ENCODE measurements at places on chromosomes 5 and 9. TPM values are rescaled to one million over a fixed set of nuclear protein-coding genes. Genes with fewer than 3 reads are reported as not detected.

DNA sequence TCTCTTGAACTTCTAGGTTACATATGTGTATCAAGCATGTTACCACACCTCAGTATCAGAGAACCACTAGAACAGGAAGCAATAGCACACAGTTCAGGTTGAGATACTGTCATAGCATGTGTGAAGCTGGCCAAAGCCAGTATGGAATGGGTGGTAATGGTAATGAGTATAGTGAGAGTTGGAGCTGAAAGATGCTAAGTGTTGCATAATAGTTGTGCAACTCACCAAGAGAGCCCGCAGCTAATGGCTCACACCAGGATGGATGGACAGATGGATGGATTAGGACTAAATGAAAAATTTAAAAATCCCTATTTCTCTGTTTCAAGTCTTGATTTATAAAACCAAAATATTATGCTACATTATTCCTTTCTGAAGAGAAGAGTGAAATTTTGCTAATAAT, 53.4 kb upstream of the KCNN2 start:
- no peak for DNase-seq

DNA sequence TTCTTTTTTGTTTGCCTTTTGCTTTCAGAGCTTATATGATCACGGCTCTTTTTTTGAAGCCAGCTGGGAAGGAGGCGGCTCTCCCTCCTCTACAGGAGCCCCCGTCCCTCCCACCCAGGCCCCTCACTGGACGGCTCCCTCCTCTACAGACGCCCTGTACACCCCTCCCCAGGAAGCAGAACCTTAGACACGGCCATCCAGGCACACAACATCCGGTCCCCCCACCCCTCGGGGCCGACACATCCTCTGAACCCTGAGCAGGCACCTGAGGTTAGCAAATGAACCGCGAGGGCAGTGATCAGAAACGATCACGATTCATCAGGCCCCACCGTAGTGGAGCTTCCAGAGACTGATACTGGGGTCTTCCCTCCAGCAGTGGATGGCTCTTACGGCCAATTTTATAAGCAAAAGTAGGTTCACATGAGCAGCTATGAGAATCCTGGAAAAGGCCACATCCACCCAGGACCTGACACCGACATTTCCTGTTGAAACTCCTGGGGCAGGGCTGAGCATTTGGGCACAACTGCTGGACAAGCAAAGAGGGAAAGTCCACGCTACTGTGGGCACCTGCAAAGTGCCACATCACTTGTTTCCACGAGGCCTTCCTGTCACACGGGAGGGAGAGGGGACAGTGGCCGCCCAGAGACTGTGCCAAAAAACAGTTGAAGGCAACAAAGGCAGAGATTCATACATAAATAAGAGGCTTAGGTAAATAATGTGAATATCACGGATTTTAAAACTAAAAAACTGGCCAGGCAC, 78.9 kb downstream of the SEMA4D start:
- no peak for DNase-seq

DNA sequence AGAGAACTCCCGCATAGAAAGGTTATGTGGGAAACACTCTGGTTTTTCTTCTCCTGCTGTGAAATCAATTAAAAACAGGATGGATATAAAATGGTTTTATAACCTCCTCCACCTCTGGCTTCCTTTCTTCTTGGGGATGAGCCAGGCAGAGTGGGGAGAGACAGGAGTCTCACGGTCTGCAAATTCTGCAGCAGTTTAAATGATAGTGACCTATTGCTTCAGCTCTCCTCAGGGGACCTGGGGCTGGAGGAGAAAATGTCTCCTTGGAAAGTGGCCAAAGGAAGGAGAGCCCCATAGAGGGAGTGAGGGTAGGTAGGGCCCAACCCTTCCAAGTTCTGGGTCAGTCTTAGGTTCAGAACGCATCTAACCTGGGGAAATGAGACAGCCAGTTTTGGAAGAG, 118.8 kb downstream of the MTX3 start:
- DNase-seq, result no peak

DNA sequence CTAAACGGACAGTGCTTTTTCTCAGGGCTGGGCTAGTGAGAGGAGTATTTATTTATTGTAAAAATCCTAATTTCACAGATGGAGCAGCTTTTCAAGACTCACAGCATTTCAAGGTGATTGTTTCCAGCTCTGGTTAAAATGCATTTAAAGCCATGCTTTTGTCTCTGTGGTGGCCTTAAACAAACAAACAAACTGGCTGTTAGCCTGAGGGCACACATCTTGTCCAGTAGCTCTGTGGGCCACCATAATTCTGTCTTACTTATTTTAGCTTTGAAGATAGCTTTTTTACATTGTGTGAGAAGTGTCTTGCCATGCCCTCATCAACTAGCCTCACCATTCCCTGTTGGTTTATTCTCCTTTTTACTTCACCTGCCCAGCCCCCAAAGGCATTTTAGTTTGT, 218.2 kb downstream of the PSAT1 start:
- DNase-seq, result no peak

DNA sequence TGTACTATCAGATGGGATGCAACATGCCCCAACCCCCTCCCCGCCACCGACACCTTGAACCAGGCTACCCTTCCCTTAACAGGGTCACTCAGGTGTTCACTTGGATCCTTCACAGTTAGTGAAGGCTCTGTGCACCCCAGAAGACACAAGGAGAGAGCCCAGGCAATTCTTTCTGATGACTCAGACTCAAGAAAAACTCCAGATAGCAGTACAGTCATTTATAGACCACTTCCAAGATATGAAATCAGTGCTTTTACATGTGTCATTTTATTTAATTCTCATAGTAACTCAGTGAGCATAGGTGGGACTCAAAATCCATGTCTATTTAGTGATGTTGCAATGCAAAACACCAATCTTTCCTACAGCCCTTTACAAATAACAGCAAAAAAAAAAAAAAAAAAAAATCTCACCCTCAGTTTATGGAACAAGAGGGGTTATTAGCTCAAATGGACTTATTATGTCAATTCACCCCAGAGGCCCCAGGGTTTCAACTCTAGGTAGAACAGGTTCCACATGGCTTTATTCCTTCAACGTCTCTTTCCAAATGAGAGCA, 71.9 kb downstream of the FOXD1 start:
- DNase-seq, result no peak

DNA sequence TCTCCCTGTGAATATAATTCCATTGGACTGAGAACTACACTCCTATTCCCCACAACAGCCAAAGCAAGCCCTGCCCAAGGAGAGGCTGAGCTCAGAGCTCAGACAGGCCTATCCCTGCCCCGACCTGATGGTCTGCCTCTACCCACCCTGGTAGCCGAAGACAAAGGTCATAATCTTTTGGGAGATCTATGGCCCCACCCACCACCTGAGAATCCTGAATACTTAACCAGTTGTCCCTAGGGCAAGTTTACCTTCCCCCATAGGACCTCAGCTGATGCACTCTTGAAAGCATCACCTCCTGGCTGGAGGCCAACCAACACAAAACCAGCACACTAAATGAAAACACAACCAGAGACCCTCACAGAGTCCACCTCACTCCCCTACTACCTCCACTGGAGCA, 167.5 kb downstream of the PRR16 start:
- no peak for DNase-seq

GRCh38 chr9:135820661-135821060, 86.7 kb downstream of the CAMSAP1 start:
- DNase-seq, result no peak

- no peak for DNase-seq
Measured at GRCh38 chr5:157248821-157249470, 17.0 kb upstream of the CYFIP2 start.

DNA sequence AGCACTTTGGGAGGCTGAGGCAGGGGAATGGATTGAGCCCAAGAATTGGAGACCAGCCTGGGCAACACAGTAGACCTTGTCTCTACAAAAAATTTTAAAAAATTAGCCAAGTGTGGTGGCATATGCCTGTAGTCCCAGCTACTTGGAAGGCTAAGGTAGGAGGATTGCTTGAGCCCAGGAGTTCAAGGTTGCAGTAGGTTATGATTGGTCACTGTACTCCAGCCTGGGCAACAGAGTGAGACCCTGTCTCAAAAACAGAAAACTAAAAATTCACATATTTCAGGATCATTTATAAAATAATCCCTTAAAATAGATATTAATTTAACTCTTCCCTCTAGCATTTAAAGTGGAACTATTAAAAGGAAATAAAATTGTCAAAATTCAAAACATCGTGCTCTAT, 3.4 kb downstream of the FCHO2 start:
- no peak for DNase-seq

GRCh38 chr9:126886034-126886822, 25.8 kb downstream of the ZBTB34 start:
- DNase-seq, result no peak

DNA sequence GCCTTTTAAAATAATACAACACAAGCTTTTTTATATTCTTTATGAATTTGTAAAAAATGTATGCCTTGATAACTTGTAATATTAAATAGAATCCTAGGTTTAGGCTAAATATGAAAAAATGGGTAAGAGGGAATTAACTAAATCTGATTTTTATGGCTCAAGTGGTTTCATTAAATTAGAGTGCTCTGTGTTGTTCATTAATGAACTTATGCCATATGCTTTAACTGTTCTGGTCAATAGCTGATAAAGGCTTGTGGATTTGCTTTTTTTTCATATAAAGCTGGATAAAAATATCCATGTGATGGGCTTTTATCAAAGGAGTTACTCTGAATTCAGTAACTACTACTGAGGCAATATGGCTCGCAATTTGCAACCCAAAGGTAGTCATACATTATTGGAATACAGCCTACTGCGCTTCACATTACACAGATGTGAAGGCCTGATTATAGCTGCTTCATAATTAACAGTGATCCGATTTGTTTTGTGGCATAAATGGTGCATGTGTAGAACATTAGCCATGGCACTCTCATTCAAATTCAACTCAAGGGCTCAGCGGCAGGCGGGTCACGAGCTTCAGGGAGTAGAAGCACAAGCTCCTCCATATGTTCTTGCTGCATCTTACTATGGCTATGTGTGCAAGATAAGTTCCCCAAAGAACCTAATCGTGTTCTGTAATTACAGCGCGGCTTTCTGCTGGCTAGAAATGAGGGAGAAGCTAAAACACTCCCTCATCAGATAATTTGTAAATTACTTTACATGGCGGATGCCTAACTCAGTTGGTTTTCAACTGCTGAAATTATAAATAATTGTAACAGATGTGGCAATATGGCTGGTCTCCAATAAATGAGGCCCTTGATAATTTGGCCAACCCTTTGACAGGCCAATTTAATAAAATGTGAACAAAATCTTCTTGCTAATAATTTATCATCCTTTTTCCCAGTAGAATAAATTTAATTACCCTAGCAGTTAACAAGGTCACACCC, 188.3 kb downstream of the CNTLN start:
- DNase-seq, result no peak

- DNase-seq, result no peak
Measured at GRCh38 chr5:38115318-38115827, 143.0 kb upstream of the EGFLAM start.

- DNase-seq, result no peak
Measured at GRCh38 chr5:122355324-122355723, 43.3 kb downstream of the SNCAIP start.

GRCh38 chr9:127570533-127571111, 41.5 kb upstream of the STXBP1 start:
- no peak for DNase-seq

- peak; percentile 66 for DNase-seq
Measured at GRCh38 chr9:116288658-116289057, 135.1 kb downstream of the PAPPA start.

GRCh38 chr9:68996462-68996861, 17.5 kb downstream of the PRKACG start:
- DNase-seq, result no peak

DNA sequence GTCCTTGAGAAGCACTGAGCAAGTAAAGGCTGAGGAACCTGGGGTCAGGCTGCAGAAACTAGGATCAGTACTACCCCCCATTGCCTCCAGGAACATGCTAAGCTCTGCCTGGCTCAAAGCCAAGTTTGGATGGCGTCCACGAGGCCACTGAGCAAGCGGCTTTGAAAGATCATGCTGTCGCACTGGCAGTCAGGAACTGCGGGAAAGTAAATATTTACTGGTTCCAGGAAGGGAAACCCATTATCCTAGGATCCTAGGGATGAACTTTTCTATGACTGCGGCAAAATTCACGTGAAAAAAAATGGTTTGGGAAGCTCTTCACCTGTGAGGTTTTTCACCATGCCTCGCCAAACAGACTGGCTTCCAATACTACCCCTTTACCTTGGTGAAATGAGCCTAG, 75.3 kb upstream of the PJA2 start:
- no peak for DNase-seq

DNA sequence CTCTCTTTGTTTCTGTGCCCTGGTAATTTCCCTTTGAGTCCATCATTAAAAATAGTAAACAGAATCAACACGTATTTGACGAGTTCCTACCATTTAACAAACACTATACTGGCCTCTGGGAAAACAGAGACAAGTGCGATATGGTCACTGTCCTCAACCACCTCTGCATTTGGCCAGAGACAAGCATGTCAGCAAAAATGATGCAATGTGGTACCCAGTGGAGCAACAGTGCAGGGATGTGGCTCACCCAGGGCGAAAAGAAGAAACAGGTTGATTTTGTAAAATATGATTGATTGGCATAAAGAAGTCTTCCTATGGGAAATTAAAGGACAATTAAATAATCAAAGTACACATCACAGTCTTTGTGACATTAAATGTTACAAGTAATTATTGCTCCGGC, 99.1 kb downstream of the CFAP90 start:
- DNase-seq, result no peak

- no peak for DNase-seq
Measured at GRCh38 chr5:176724472-176724871, 77.2 kb downstream of the TSPAN17 start.

GRCh38 chr9:110952540-110952859, 85.8 kb downstream of the LPAR1 start:
- no peak for DNase-seq

GRCh38 chr5:56900858-56901578, 8.4 kb upstream of the SETD9 start:
- DNase-seq, result no peak

- DNase-seq, result no peak
Measured at GRCh38 chr5:126595486-126596083, 566 bp upstream of the ALDH7A1 start.

DNA sequence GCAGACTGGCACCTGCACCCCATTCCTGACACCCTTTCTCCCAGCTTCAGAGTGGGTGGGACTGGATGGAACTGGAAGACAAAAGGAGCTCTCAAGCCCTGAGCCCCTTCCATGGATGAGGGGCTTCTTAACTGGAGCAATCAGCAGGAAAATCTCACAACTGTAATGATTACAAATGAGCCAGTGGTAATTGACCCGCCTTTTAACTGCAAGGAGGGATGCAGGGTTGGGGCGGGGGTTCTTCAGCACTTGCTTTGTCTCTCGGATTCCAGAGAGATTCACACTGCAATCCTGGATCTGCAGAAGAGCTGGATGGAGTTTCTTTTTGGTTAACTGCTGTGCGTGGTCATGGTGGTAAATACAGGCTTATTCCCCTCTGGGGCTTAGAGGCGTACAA, 160.1 kb upstream of the SHB start:
- no peak for DNase-seq

GRCh38 chr9:133768859-133769510, 30.8 kb upstream of the SARDH start:
- no peak for DNase-seq

The CATSPER3 gene
- 0.13 TPM for total RNA-seq

The PLEKHG4B gene
- total RNA-seq, result 5.4 TPM

The GNA14 gene
- total RNA-seq, result 0.63 TPM

The PCDHA13 gene
- not detected for total RNA-seq

The KLHL3 gene
- 1.6 TPM for total RNA-seq

The CYLC2 gene
- not detected for total RNA-seq

The SPOCK1 gene
- total RNA-seq, result 20.1 TPM

The DPH7 gene
- total RNA-seq, result 38.9 TPM

The LIX1 gene
- total RNA-seq, result not detected

The CDC25C gene
- 2.0 TPM for total RNA-seq

Measured in kidney epithelial cell (primary cell).